Epithelial cell of prostate (primary cell): ENCODE measurements at places on chromosomes 2 and 18.
A peak's percentile ranks its signal among the peaks of the same experiment; 100 is the strongest.

DNA sequence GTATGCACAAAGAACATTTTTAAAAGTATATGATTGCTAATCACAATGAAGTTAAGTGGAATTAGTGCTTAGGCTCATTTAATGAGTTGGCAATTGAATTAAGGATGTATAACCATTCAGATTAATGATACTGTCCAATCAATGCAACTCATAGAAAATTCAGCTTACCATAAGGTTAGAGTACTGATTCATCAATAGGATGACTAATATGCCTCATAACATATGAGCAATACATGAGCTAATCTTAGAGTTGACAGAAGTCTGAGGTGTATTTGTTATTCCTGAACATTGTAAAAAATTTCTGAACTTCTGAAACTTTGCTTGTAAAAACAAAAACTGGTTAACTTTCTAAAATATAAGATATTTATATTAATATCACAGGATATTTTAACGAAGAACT lies 118.3 kb upstream of the NETO1 start:
- DNase-seq = no peak

- no peak for DNase-seq
These were observed 213.4 kb upstream of the GATA6 start for GRCh38 chr18:21955757-21956652.

DNA sequence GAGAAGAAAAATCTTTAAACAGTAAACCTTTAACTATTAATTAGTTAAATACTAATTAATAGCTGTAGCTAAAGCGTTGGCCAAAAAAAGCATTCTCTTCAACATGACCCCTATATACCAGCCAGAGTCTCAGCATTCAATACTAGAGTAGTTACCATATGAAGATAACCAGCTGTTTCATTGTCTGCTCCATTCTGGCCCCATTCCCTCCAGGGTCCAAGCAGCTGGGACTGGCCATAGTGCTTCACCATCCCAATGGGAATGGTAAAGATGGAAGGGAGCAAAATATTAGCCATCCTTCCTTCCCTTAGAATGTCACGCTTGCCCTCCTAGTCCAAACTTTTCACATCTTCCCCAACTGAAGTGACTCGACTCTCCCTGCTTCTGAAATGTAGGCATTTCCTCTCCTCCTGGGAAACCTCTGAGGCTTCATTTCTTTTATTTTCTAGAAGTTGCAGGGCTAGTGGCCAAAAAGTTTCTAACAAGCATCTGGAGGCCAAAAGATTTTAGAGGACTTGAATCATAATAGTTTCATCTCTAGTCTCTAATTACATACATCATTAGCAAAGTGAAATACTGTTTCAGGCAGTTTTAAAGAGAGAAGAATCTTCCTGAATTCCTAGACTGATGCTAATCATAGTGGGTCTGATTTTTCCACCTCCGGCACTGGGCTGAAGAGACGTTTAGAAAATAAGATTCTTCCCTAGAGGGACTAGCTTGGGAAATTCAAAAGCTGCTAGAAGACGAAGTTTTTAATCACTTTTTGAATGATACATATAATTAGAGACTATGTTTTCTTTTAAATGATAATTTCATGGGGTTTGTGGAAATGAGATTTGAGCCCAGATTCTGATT lies 52.7 kb downstream of the CCDC68 start:
- DNase-seq = no peak

- no peak for DNase-seq
These were observed 76.9 kb upstream of the GCFC2 start for GRCh38 chr2:75787532-75788132.

DNA sequence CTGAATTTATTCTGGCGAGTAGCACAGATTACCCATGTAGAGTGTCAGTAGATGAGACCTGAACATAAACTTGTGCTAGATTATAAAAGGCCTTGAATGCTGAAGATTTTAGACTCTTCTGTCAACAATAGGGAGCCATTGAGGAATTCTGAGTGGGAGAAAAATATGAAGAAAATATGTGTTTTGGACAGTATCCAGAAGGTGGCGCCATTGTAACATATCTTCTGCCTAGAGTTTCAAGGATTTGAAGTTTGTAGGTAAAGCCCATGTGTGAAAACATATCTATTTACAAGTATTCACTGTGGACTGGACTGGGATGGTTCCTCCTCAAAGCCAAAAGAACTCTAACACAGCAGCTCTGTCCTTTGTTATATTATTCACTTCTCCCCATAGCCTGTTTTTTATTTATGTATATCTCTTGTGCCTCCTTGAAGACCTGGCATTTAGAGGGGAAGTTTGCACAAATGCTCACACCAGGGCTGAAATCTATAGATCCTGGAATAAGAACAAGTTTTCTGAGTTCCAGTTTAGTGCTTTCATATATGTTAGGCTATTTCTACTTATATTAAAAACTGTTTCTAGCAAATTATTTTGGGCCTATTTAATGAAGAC lies 124.9 kb downstream of the RDH14 start:
- no peak for DNase-seq

DNA sequence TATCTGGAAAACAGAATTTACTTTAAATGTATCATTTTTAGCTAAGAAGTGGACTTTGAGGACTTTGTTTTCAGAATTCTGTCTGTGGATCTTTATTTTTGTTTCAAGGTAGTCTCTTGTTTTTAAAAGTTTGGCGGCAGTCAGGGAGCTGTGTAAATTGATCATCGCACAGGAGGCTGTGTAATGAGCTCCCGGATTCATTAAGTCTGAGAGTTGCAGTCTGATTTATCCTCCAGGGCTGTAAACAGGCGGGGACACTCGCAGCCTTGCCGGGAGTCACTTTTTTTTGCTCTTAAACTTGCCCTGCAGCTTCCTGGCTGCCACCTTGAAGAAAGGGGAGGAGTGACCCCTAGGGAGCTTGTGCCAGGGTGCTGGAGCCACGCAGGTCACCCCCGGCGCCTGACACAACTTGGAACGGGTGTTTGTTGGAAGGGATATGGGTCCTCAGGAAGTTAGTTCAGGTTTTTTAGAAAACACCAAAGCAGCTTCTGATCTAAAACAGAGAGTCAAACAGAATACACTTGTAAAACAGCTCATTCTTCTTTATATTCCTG lies 76.2 kb downstream of the DCDC2C start:
- DNase-seq = no peak

DNA sequence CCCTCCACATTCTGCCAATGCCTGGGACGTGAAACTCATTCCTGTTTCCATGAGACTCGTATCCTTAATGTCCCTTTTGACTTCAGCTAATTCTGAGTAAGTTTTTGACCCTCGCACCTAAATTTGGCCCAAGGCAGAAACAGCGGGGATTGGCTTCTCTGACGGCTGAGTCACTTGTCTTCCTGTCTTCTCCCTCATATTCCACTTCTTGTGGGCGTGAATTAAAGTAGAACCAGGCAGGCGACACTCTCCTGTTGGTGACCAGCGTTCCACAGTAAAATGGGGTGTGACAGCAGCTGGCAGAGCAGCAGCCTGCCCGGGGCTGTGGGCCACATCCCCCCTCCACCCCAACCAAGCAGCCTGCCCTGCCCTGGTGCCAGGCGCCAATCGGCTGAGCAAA lies 15.5 kb downstream of the TTC32 start:
- no peak for DNase-seq

- DNase-seq = no peak
These were observed 786.8 kb downstream of the ERBB4 start for GRCh38 chr2:211751848-211752247.

DNA sequence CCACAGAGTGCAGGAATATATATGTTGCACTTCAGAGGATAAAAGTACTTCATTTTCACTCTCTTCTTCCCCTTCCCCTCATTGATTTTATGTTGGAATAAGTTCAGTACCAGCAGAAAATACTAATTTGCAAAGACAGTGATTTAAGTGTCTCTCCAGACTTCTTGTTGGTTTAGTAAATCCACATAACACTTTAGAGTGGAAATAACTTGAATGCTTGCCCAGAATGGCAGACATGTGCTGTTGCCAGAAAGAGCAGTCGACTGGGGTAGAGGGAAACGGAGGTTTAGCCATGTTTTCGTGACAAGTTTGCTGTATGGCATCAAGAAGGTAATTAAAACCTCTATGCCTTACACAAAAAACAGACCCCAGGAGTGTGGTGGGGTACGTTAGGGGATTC lies 246.0 kb upstream of the CXCR4 start:
- no peak for DNase-seq

GRCh38 chr18:21404426-21404825 lies 162.4 kb downstream of the GREB1L start:
- DNase-seq = no peak

GRCh38 chr2:183522489-183523266 lies 398.4 kb downstream of the NUP35 start:
- no peak for DNase-seq

DNA sequence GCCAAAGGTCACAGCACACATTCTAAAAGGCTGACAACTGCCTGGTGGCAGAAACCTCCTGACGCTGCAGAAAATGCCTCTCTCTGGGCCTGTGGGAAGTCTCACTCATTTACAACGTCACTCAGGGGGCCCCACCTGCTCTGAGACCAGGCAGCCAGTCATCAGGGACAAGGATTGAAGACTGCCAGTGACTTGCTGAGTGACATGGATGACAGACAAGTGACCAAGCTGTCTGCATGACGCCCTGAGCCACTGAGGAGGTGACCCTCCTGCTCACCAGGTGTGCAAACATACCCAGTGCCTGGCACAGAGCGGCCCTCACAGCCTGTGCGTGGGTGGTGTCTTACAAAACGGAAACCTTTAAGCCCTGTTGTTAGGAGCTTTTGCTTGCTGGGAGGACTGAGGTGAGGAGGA lies 392.4 kb downstream of the TNS1 start:
- no peak for DNase-seq

- DNase-seq = no peak
These were observed 63.8 kb upstream of the DARS1 start for GRCh38 chr2:136049011-136049742.

- peak; percentile 10 for DNase-seq
These were observed 31.8 kb downstream of the AGFG1 start for GRCh38 chr2:227503433-227504406.

GRCh38 chr2:51032751-51033330 lies 909 bp upstream of the NRXN1 start:
- DNase-seq = no peak

DNA sequence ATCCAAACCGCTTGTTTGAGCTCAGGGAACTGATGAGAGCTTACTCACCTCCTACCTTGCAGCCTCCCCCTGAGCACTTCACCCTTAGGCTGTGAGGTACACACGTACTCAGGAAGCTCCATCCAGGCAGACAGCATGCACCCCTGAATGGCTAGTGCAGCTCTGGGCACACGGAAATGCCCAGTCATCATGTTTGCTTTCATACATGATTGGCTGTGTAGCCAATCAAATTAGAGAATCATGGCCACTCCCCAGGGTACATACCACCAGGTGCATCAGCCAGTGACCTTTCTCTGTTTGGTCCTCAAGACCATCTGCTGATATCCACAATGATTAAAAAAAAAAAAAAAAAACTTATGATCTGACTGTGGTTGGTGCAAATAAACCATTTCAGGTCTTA lies 42.1 kb downstream of the RNF152 start:
- DNase-seq = no peak

DNA sequence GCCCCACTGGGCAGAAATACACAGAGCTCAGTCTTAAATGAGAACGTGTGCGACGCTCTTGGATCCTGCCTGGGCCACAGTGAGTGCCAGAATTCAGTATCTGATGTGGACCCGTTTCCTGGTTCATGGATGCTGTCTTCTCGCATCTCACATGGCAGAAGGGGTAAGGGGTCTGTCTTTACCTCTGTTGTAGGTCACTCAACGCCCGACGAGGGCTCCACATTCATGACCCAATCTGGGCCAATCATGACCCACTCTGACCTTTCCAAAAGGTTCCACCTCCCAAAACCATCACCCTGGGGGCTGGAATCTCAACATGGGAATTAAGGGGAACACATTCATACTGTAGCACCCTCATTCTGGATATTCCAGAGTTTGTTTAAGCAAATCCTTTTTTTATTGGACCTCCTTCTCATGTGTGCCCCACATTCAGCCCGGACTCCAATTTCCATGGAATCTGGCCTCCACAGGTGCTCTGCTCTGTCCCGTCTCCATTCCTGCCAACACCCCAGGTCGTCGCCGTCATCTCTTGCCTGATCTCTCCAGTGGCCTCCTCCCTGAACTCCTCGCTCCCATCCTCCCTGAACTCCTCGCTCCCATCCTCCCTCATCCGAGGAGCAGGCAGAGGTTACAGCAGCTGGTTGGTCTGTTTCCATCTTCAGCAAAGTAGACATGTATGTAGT lies 78.9 kb upstream of the OTOS start:
- no peak for DNase-seq

DNA sequence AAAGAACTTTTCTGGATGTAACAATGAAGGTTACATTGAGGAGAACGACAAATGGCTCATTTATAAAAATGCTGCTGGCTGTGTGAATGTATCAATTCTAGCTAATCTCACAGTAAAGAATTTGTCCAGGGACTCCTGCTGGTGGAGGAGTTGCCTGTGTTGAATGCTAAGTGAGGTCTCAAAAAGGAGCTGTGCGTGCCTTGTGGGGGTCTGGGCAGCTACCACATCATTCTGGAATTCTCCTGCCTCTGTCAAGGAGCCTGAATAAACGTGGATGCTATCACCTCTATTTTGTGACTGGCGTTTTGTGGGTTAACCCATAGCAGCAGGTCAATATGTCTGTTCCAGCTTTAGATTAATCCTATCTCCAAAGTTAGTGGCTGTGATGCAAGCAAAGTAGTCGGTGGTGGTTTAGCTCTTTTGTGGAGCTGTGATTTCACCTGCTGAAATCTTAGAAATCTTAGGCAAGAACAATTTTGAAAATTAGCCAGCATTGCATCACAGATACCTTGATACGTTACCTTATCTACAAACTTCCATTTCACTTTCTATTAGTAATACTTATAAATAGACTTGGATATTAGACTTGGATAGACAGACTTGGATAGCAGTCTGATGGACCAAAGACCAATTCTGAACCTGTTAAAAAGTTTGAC lies 96.8 kb downstream of the MTCL1 start:
- DNase-seq = no peak

- DNase-seq = no peak
These were observed 60.0 kb upstream of the OTOF start for GRCh38 chr2:26537826-26538475.

DNA sequence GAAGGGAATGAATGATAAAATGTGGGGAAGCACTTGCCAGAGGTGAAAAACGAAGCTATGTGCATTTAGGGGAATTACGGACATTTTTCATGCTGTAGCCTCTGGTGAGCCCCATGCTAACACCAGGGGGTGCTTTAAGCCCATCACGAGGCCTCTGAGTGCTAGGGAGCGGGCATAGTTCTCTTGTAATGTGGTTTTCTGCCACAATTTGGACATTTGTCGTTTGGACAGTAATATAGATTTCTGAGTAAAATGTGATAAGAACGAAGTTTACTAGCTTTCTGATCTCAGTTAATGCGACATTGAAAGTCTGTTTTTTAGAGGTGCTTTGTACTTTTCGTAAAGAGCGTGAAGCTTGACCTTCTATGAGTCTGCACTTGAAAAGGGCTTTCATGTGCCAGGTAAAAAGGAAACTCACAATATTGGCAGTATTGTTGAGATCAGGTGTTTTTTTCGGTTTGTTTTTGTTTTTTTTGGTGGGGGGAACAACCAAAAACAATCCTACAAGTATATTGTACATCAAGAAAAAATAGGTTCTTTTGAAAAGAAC lies 50.6 kb downstream of the TRAF3IP1 start:
- DNase-seq = no peak
